ENCODE measurements at places on chromosomes 11 and 22.

DNA sequence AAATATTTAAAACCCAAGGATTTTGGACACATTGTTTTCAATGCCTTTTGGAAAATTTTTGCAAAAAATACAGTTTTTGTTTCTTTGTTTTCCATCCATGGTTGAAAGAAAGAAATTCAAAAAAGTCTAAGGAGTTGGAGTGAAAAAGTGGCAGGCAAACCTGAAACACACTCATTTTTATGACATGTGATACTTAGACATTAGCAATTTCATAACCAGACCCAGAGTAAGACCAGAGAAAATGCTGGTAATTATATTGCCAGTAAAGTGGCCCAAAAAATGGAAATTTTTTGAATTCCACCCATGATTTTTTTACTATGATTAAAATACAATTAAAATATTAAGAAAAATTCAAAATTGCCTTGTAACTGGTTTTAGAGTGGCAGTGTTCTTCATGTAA, 128.2 kb downstream of the SLC17A6 start:
- DNase-seq = no peak

DNA sequence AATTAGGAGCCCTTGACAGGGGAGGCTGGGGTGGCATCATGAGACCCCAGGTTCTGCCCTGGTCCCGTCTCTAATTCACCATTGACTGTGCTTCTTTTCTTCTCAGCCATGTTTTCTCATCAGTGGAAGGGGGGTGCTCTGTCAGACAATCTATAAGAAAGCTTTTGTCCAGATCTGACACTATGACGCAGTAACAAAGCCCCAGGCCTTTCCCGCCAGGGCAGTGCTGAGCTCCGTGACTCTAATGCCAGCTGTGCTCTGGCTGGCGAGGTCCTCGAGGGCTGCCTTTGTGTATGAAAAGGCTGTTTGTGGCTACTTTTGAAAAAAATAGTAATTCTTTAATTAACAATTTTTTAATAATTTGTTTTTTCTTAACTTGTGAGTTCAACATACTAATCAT, 3.2 kb downstream of the CD6 start:
- DNase-seq = no peak

- no peak for DNase-seq
Measured at GRCh38 chr11:22792497-22792896, 37.1 kb downstream of the SVIP start.

DNA sequence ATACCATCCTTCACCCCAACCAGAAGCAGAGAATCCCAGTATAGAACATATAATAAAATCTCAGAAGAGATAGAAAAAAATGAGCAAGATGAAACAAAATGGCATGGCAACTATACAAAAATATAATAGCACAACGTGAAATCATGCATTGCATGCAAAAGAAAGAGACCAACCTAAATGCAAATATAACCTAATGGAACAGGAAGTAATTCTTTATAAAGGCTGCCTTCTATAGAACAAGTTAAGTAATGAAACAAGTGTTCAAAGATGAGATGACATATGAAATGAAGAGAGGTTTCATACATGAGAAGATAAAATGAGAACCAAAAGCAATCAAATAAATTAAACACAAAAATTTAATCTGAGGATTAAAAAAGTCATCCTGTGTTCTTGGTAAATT, 18.5 kb upstream of the ARHGAP20 start:
- DNase-seq = no peak

DNA sequence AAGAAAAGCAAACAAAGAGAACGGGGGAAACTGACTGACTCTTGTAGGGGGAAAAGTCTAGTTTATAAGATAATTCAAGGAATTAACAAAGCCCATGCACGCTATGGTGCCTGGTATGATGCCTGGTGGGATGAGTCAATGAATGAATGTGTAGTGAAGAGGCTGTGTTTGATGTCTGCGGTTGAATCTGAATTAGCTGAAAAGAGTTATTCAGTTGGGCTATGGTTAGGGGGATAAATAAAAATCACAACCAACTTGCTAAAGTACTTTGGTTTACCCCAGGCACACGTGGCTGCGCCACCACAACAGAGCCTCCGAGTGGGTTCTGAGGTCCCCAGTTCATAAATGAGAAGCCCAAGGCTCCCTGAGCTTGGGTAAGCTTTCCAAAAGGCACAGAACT, 369.3 kb upstream of the SYN3 start:
- no peak for DNase-seq

- DNase-seq = no peak
Measured at GRCh38 chr11:19770277-19770676, 57.6 kb downstream of the NAV2 start.

DNA sequence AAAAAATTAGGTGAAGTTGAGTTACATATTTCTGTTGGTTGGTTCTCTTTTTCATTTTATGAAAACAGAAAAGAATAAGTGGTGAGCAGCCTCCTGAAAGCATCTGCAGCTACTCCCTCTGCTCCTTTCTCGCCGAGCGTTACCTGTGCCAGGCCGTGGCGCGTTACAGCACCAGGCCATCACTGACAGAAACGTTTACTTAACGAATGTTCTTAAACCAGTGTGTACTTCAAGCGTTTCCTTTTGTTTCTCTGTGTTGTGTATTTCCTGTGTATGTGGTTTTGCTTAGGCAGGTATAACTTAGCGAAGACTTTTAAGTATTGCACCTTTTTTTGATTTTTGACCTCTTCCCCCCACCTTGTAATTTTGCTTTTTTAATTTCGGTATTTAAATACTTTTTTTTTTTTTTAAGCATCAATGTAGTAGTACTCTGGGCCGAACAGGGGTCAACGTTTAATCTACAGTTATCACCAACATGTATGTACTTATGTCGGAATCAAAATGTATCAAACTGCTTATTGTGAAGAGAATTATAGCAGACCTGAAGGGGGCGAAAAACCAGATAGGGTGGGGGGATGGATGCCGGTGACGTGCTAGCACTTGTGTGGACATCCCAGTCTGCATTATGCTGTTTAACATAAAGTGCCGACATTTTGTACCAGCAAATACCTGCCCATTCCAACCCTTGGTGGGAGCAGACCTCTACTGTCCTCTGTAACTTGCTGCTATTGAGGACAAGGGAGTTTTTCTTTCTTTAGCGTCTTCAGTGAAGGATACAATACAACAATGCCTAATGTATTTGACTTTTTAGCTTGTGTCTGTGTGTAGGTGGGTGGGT, 21.6 kb upstream of the ADSL start:
- DNase-seq = no peak

- DNase-seq = no peak
Measured at GRCh38 chr11:83520849-83521248, 234.7 kb upstream of the CCDC90B start.

- no peak for DNase-seq
Measured at GRCh38 chr11:12824281-12825041, 150.2 kb downstream of the TEAD1 start.

DNA sequence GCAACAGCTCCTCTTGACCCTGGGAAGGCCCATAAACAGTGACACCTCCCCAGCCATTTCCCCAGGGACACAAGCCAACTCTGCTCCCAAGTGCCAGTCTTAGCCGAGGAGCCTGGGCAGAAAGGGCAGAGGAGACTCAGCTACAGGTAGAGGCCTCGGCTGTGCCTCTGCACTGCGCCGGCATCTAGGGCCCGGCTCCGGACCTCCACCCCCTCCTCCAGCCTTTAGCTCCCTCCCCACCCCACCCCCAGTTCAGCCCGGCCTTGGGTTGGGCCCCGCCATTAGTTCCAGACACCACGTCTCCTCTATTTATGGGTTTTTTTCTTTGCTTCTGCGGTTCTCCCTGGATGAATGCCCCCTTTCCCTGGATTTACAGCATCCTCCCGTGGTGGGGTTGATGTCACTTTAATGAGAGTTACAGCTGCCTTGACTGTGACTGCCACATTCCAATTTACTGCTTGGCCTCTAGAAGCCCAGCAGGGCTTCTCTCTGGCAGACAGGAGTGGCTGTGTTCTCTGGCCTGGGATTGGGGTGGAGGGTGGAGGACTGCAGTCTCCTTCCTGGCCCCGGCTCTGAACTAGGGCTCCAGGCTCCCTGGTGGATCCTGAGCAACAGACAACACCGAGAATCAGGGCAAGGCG, 13.5 kb upstream of the OAF start:
- no peak for DNase-seq

DNA sequence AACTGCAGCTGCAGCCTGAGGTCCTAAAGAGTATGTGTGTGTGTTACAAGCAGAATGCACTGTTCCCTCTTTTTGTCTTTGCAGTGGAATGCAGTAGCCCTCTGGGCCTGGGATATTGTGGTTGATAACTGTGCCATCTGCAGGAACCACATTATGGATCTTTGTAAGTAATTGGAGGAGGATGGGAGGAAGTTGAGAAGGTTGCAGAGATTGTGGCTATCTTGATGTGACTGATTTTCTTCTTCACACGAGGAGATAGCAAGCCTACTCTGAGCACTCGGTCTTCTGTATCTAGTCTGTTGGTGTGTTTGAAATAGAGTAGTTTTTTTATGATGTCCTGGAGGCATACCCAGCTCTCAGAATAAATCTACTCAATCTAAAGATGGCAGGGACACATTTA, 2.3 kb downstream of the RBX1 start:
- no peak for DNase-seq

- no peak for DNase-seq
Measured at GRCh38 chr11:26613759-26614158, 41.7 kb upstream of the MUC15 start.

- no peak for DNase-seq
Measured at GRCh38 chr11:19772480-19772879, 59.8 kb downstream of the NAV2 start.

DNA sequence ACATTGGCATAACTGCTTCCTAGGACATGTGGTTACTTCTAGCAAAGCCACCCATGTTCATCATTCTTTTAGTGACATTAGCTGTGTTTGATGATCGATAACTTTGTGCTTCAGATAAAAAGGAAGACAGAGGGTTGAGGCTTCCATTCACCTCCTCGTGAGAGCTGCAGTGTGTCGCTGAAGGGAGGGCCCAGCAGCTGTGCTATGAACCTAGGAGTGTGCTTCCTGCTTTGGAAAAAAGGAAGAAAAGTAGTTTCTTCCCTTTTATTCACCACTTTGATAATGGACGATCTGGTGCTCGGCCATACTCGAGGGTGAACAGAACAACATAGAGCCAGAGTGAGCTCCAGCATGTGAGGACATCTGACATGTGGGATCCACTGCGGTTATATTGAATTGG, 6.1 kb upstream of the RFPL2 start:
- no peak for DNase-seq

- no peak for DNase-seq
Measured at GRCh38 chr11:2911785-2912391, 17.3 kb downstream of the PHLDA2 start.

DNA sequence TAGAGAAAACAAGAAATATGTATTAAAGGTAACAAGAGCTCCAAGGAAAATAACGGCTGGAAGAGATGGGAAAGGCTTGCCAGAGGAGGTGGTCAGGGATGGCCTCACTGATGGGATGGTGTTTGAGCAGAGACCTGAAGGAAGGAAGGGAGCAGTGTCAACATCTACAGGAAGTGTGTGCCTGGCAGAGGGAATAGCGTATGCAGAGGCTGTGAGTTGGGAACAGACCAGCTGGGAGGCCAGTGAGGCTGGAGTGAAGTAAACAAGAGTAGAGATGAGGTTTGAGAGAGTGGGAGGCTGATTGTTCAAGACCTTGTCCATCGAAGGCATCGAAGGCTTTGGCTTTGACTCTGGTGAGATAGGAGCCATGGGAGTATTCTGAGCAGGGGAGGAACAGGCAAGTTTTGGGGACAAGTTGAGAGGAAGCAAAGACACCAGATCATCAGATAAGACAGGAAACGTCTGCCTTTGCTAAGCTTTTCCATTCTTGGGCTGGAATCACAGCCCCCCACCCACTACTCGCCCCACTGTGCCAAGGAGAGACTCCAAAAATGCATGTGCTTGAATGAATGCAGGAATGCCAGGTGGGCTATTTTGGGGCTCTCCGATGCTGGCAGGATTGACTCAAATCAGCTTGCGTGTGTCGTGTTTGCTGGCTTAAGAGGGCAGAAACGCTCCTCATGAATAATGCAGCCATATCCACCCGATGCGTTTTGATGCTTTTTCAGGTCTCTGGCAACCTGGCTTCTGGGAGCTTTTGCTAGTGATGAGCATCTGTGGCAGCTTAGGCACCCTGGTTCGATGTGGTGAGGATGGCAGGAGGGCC, 7.2 kb downstream of the SGSM1 start:
- no peak for DNase-seq

DNA sequence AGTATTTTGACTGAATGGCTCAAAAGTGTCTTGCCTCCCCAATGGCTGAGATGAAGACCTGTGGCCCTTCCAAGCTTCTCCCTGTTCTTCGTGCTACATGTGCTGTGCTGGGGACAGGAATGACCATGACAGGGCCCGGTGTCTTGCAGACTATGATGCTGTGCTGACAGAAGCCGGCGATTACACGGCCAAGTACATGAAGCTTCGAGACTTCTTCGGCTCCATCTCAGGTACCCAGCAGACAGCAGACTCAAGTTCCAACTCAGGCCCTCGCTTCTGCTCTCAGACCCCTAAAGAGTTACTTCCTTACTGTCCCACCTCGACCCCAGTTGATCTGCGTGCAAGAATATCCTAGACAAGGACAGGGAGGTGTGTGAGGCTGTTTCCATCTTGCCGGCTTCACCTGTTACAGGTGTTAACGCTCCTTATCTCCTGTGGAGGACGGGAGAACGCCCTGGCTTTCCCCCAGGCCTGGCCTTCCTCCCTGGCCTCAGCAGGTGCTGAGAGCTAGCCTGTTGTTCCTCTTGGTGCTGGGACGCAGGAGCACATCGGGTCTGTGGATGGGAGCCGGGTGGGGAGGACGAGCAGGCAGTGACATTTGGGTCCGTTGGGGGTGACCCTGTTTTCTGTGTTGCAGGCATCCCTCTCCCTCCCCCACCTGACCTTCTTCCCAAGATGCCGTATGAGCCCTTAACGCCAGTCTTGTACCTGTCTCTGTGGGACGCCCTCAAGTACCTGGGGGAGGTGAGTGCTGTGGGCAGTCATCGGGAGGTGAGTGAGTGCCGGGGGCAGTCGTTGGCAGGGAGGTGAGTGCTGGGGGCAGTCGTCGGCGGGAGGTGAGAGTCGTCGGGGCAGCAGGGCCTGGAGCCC, 38.1 kb downstream of the GLB1L2 start:
- no peak for DNase-seq

GRCh38 chr11:112752563-112752962, 208.7 kb upstream of the NCAM1 start:
- no peak for DNase-seq

- no peak for DNase-seq
Measured at GRCh38 chr11:97223647-97224046, 833.8 kb downstream of the JRKL start.

GRCh38 chr11:77425346-77425745, 48.5 kb downstream of the PAK1 start:
- DNase-seq = no peak

GRCh38 chr11:44207292-44207691, 102.6 kb downstream of the ALX4 start:
- DNase-seq = no peak

- DNase-seq = no peak
Measured at GRCh38 chr11:102448869-102449224, 3.7 kb downstream of the TMEM123 start.

Measured in GM12865 (cell line).